ENCODE measurements at places on chromosomes 5 and 9.

- DNase-seq, result no peak
Observed at GRCh38 chr5:9761706-9762105, 131.6 kb upstream of the TAS2R1 start.

DNA sequence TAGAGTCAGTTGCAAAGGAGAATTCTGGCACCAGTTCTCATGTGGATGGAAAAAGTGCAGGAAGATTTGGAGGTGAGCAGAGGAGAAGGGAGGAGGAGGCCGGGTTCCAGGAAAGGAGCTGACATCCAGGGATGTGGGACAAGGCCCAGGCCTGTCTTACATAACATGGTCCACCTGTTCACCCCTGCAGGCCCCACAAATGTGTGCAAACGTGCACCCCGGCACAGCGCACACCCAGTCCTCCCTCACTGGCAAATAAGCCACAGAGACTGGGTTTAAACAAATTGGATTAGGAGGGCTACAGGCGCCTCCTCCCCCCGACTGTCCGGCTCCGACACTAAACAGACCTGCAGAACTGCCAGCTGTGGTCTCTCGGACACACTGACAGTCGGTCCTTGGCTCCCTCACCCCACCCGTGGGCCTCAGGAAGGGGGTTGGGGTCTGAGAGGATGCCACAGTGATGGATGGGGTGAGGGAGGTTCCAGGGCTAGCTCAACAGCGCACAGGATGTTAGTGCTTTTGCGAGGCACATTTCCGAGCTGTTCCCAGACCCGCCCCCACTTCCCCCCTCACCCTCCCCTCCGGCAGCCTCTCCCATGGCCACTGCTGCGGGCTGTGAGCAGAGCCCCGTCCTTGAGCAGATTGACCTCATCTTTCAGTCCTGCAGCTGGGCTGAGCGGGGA is 43.4 kb upstream of the IL17B start:
- peak; percentile 83 for DNase-seq

- no peak for DNase-seq
Observed at GRCh38 chr9:113960768-113961167, 84.7 kb downstream of the ZNF618 start.

DNA sequence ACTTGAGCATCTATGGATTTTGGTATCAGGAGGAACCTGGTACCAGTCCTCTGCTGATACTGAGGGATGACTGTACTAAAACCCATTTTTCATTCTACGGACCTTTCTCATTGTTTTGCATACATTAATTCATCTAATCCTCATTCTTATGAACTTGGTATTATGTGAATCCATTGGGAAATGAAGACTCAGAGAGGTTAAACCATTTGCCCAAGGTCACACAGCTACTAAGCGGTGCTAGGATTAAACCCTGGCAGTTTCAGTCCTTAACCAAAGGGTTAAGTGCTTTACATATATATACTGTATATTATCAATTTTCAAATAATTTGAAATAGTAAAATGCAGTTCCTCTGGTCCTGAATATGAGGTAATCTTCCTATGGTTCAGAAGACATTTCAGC is 3.8 kb downstream of the CAMLG start:
- no peak for DNase-seq

DNA sequence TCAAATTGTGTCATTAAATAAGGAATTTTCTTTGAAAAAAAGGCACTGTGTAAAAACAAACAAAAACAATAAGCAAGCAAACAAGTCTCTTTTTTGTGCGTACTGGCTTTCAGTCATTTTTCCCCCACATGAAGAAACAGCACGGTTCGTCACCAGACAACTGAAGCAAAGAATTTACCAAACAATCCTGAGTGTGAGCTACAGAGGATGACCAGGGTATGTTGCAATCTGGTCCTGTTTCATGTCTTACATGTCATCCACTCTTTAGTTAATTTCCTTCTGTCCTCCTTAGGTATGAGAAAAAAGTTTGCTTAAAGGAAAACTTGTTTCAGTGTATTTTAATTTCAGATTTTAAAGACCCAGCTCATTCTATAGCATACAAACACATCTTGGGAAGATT is 1080.7 kb upstream of the NUDT12 start:
- DNase-seq, result no peak

DNA sequence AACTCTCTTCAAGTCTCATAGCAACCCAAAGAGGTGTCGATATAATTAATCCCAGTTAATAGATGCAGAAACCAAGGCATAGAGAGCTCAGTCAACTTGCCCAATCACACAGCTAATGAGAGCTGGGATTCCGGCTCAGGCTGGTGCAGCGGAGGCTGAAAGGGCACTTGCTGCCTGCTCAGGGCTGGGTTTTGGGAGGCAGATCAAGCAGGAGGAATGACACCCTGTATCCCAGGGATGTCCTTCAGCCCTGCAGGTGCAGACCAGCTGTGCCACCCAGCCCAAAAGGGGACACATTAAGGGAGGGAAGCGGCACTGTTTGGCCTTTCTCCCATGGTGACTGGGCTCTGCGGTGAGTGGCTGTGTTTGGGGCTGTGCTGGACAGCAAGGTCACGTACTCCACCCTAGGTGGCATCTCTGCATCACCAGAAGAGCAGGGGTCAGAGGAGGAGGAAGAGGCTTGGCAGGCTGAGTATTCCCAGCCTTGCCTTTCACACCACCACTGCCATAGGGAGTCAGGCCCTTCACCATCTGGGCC is 124.1 kb downstream of the MVB12B start:
- no peak for DNase-seq

DNA sequence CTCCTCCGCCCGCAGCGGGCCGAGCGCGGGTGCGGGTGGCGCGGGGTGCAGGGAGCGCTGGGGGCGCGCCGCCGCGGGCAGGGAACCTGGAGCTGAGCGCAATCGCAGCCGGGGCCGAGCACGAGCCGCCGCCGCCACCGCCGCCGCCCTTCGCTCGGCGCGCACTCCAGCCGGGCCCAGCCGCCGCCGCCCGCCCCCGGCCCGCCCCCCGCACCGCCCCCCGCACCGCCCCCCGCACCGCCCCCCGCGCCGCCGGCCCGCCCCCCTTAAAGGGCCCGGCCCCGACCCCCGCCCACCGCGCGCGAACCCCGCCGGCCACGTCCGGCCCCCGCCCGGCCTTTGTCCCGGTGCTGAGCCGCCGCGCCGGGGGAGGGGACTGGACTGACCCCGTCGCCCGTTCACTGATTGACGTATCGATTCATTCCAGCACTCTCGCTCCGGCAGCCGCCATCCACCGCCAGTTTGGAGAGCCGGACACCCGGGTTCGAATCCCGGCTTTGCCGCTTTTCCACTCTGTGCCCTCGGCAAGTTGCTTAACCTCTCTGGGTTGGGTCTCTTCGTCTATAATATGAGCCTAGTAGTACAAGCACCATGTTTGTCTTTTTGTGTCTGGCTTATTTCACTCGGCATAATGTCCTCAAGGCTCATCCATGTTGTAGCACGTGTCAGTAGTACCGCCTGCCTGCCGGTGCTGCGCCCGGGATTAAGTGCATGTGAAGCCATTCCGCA is at the start of gene SH3PXD2B:
Gene SH3PXD2B, minus strand, starts transcription at position 168 of the 729 bp plus-strand sequence. CDS start 173 bp downstream, outside the sequence.
- peak; percentile 74 for DNase-seq

- DNase-seq, result no peak
Observed at GRCh38 chr9:86941197-86941596, 6.1 kb downstream of the GAS1 start.

GRCh38 chr5:90571147-90571773 is 12.7 kb downstream of the ADGRV1 start:
- no peak for DNase-seq

DNA sequence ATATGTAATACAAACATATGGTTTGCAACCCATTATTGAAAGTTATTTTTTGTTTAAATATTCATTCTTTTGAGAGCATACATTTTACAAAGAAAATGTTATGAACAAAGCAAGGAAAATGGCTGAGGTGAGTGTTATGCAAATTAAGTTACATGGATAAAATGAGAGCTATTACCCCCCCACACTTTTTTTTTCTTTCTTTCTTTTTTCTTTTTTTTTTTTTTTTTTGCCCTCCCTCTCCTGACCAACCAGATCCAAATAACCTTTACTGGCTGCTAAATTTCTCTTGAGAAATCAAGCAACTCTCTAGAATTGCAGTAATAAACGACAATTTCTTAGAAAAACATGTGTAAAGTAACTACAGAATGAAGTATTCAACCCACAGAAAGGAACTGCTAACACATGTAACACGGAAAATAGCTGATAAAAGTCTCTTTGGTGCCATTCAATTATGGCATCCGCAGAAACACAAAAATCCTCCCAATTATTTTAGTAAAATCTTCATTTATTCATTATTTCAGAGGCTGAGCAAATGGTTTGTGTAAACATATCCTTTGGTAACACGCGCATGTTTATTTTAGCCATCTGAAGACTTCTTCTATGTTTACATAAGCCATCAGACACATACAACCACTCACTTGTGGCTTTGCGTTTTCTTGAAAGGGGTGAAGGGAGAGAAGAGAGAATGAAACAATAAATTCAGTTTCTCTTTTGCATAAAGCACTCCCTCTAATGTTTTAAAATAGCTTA is 216.1 kb downstream of the NFIB start:
- no peak for DNase-seq

All from mesendoderm (in vitro differentiated cells).